ENCODE measurements at places on chromosomes 3 and 15. TPM values are rescaled to one million over a fixed set of nuclear protein-coding genes. Genes with fewer than 3 reads are reported as not detected.
A peak's percentile ranks its signal among the peaks of the same experiment; 100 is the strongest.

GRCh38 chr3:50324351-50325112 is 2.0 kb upstream of the HYAL2 start:
- H3K36me3 ChIP-seq, result no peaks in the 10 kb centered on the region
- H3K27me3 ChIP-seq, result no peaks in the 10 kb centered on the region
- peaks cover 42% of the 10 kb centered on the region for H3K4me1 ChIP-seq
- H3K4me3 ChIP-seq, result no peak overlapping the region
- no peak overlapping the region for H3K27ac ChIP-seq
- no peak for DNase-seq

DNA sequence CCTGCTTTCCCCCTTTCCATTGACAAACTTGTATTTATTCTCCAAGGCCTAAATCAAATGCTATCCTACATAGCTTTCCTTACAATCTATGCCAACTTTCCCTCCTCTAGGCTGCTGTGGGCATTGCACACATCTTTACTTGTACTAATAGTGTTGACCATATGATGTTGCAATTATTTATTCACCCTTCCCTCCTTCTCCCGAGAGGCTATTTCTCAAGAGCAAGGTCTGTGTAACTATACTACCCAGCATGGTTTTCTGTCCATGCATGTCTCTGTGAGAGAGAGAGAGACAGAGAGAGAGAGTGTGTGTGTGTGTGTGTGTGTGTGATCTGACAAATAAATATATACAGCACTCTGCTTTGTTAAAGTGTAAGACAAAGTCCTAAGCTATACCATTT is 63.8 kb downstream of the GTPBP8 start:
- H3K4me3 ChIP-seq, result no peak overlapping the region
- H3K27me3 ChIP-seq, result no peaks in the 10 kb centered on the region
- H3K4me1 ChIP-seq, result peaks cover 8% of the 10 kb centered on the region
- DNase-seq, result no peak

DNA sequence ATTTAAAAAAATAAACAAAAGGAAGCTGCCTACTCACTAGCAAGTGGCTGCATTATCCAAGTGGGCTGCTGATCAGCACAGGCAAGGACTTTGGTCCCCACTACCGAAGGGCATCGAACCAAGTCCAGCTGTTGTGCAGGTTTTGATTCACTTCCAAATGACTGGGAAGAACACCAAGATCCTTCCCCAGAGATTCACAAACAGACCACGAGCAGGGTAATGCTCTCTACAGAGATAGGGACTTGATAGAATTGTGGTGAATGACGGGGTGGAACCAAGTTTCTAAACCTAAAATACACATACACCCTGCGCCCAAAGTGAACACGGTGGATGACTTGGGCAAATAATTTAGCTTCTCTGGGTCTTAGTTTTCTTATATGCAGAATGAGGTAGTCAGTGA is 203.7 kb upstream of the ICE2 start:
- no peak for DNase-seq
- H3K27ac ChIP-seq, result no peak overlapping the region
- H3K27me3 ChIP-seq, result no peaks in the 10 kb centered on the region
- no peaks in the 10 kb centered on the region for H3K36me3 ChIP-seq
- no peak overlapping the region for H3K4me3 ChIP-seq
- peaks cover 21% of the 10 kb centered on the region for H3K4me1 ChIP-seq

DNA sequence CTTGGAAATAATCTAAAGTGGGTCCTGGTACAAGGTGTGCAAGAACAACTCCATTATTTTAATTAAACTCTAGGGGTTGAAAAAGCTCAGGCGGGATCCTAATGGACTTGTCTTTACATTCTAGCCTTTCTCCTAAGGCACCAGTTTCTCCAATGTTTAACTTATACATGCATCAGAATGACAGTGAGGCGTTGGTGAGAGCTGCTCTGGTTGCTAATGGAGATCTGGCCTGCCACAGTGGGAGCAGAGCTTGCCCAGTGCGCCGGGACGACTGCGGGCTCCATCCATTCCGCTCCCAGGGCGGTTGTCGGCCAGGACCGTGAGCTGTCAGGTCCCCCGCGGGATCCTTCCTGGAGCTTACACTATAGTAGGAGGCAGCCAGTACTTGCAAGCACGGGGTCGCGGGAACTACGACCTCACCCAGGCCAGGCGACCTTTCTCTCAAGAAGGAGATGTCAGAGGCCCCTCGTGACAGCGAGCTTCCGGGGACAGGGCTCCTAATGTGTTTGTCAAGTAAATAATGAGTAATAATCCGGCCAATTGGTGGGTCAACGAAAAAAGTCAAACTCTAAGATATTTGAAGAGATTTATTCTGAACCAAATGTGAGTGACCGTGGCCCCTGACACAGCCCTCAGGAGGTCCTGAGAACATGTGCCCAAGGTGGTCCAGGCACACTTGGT is 991 bp upstream of the HIGD1A start:
- peaks cover 37% of the 10 kb centered on the region for H3K4me1 ChIP-seq
- H3K27ac ChIP-seq, result no peak overlapping the region
- no peak for DNase-seq

DNA sequence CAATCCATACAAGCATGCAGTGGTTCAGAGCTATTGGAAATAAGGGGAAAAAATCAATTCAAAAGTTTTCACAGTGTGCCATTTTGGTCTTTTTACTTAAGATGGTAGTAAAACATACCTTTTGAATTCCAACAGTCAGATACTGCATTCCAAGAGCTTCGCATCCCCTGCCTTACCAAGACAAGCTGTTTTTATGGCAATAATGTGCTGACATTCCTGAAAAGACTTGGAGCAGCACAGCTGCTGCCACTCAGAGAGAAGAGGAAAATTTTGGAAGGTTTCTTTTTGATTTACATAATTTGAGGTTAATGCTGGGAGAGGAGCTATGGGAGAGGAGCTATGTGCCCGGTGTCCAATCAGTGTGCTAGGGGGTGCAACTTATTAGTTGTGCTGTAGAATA is 148.3 kb downstream of the FEZF2 start:
- peak overlapping the region; percentile 9 for H3K27ac ChIP-seq
- H3K4me3 ChIP-seq, result no peak overlapping the region
- H3K36me3 ChIP-seq, result peaks cover 8% of the 10 kb centered on the region
- no peak for DNase-seq

GRCh38 chr15:40915116-40915661 is 14.0 kb upstream of the DLL4 start:
- no peak for DNase-seq
- peaks cover 2% of the 10 kb centered on the region for H3K4me1 ChIP-seq
- H3K36me3 ChIP-seq, result no peaks in the 10 kb centered on the region
- no peaks in the 10 kb centered on the region for H3K27me3 ChIP-seq

DNA sequence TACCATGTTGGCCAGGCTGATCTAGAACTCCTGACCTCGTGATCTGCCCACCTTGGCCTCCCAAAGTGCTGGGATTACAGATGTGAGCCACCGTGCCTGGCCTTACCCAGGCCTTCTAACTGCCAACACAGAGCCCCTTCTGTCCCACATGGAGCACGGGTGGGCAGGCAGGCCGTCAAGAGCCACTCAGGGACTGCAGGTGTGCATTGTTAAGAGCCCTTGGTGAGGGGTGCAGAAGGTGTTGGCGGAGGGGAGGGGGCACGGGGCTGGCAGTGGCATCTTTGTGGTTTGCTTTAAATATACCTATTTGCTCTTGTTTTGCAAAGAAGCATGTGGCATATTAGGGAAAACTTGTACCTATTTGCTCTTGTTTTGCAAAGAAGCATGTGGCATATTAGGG is 37.3 kb downstream of the SMAD6 start:
- H3K27me3 ChIP-seq, result no peaks in the 10 kb centered on the region
- H3K4me1 ChIP-seq, result peaks cover 16% of the 10 kb centered on the region
- no peak overlapping the region for H3K4me3 ChIP-seq
- peak; percentile 46 for DNase-seq
- H3K27ac ChIP-seq, result no peak overlapping the region

DNA sequence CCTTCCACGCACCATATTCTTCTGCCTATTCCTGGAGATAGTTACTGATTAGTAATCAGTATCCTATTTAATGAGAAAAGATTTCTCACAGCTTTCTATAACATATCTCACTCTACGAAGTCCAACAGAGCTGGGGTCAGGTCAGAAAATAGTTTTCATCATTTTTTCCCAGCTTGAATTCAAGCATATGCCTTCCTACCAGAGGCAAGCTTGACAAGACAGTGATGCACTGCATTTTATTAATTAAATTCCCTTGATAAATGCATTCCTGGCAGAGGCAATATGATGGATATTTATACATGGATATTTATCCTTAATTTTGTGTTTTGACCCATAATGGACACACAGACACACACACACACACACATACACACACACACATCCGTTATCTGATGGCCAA is 961.4 kb downstream of the EPHA3 start:
- H3K4me1 ChIP-seq, result peaks cover 11% of the 10 kb centered on the region
- no peaks in the 10 kb centered on the region for H3K27me3 ChIP-seq
- H3K36me3 ChIP-seq, result no peaks in the 10 kb centered on the region
- no peak for DNase-seq

GRCh38 chr15:66394472-66394871 is 7.8 kb downstream of the MAP2K1 start:
- H3K27ac ChIP-seq, result no peak overlapping the region
- no peaks in the 10 kb centered on the region for H3K36me3 ChIP-seq
- H3K4me1 ChIP-seq, result peaks cover 22% of the 10 kb centered on the region

CHRFAM7A gene
- total RNA-seq, result 4.4 TPM

- no peak overlapping the region for H3K27ac ChIP-seq
- H3K4me3 ChIP-seq, result no peak overlapping the region
- H3K4me1 ChIP-seq, result no peaks in the 10 kb centered on the region
- H3K36me3 ChIP-seq, result no peaks in the 10 kb centered on the region
- peaks cover 60% of the 10 kb centered on the region for H3K27me3 ChIP-seq
Observed at GRCh38 chr3:68878962-68879361, 53.4 kb downstream of the TAFA4 start.

DNA sequence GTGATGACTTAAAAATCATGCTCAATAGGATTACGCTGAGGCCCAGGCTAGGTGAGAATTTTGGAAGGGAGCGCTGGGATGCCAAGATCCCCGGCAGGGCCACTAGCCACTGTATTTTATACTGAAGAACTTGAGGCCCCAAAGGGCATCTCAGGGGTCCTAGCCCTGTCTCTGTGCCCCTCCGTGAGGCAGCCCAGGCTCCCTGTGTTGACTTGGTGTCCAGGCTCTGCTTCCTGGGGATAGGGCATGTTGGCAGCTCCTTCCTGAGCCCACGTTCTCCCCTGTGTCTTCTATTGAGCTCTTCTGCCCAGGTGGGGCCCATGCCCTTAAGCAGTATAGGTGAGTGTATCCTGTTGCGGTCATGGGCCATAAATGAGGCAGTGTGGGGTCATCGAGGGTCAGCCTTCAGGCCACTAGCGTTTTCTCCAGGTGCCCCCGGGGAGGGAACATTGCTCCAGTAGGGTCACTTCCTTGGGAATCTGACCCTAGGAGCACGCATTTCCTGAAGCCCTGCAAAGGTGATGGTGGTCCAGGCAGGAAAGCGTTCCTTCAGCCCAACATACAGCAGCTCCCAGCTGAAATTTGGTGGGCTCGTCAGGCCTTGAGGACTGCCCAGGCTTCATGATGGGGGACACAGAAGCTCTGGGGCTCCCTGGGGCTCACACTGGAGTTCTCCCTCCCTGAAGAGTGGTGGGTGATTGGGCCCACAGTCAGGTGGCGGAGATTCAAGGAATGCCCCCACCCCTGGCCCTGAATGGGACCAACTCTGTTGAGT is 189.4 kb downstream of the UBE3A start:
- H3K27ac ChIP-seq, result no peak overlapping the region
- H3K4me1 ChIP-seq, result no peaks in the 10 kb centered on the region
- H3K36me3 ChIP-seq, result peaks cover 1% of the 10 kb centered on the region
- no peak overlapping the region for H3K4me3 ChIP-seq
